Urinary bladder (tissue), 4 donors: ENCODE measurements at places on chromosomes 16 and 17. TPM values are rescaled to one million over a fixed set of nuclear protein-coding genes. Genes with fewer than 3 reads are reported as not detected.

The SCIMP gene
- polyA plus RNA-seq, result 3.3 TPM

GRCh38 chr17:56902348-56902747 lies 11.5 kb downstream of the TRIM25 start:
- no peak for DNase-seq

The EFNB3 gene
- polyA plus RNA-seq, result 0.86 TPM

DNA sequence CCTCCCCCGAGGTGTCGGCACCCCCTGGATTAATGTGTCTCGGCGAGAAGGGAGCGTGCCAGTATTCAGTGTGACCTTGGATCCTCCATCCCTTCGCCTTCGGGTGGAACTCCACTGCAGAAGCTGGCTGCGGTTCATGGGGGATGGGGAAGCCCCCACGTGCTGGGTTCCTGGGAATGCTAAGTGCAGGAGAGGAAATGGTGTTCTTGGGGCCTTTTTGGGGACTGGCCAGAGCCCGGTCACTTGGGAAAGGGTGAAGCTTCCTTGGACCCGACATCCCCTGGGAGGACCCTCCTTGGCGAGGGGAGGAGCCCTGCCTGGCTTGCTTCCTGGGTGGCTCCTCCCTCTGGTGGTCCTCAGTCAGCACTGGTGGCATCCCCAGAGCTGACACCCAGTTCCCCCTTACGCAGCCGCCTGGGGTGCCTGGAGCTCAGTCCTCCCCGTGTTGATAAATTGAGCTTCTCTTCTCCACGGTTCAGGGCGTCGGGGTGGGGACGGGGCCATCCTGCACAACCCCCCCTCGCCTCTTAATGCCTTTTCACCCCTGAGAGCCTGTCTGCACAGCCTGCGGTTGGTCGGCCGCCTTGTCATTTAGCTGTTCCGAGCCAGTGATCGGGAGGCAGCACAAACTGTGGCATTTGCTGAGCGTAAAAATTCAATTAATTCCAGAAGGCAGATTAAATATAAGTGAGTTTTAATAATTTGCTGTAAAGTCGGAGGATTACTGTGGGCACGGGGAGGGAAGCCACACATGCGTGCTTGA lies 30.7 kb upstream of the GSE1 start:
- no peak for DNase-seq

The ALOX12 gene
- 0.04 TPM for polyA plus RNA-seq

DNA sequence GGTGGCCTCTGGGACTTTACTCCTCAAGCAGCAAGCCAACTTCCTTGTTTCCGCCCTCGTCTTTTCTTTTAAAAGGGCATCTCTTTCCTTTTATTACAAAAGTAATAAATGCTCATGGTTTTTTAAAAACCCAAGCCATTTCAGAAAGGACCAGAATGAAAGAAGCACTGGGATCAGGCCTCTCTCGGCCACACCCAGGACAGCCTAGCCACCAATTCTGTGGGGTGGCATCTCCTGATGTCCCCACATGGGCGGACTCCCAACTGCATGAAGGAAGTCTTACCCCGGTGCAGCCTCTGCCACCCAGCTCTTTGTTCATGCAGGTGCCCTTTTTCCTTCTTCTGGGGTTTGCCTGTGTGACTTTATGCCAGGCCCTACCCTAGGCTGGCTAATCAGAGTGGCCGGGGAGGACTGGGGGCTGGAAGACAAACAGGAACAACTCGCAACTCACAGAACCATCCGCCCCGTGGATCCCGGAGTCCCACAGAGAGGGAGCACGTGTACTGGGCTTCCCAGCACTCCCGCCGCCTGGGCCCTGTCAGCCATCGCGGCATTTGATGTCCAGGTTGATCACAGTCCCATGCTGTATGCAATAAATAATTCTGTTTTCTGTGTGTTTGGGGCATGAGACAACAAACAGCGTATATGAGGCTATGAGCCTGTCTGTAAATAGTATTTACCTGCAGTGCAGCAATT lies 2.6 kb upstream of the RASD1 start:
- DNase-seq, result no peak

The SPHK1 gene
- polyA plus RNA-seq, result 12.6 TPM

DNA sequence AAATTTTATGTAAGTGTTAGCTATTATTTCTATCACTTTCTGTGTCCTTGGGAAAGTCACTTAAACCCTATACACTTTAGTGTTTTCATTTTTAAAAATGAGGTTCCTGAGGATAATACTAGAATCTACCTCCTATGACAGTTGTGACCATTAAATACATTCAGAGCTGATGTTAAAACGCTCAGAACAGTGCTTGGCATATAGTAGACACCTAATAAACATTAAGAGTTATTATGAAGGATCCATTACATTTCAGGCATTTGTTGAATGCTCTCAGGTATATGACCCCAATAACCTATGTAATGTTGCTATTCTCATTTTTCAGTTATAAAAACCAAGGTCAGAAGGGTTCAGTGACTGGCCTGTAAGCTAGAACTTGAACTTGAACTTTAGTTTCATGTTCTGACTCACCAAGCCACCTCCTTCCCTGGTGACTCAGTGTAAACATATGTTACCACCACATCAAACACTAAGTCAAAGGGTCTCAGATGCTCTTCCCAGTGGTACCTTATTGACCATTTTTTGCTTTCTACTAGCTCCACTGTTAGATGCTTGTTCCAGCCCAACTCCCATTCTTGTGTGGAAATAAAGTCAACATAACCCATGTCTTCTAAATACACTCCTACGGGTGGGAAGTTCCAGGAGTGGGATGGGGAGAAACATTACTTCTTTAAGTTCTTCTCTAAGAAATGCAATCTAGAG lies 47.6 kb downstream of the HSD17B2 start:
- no peak for DNase-seq

DNA sequence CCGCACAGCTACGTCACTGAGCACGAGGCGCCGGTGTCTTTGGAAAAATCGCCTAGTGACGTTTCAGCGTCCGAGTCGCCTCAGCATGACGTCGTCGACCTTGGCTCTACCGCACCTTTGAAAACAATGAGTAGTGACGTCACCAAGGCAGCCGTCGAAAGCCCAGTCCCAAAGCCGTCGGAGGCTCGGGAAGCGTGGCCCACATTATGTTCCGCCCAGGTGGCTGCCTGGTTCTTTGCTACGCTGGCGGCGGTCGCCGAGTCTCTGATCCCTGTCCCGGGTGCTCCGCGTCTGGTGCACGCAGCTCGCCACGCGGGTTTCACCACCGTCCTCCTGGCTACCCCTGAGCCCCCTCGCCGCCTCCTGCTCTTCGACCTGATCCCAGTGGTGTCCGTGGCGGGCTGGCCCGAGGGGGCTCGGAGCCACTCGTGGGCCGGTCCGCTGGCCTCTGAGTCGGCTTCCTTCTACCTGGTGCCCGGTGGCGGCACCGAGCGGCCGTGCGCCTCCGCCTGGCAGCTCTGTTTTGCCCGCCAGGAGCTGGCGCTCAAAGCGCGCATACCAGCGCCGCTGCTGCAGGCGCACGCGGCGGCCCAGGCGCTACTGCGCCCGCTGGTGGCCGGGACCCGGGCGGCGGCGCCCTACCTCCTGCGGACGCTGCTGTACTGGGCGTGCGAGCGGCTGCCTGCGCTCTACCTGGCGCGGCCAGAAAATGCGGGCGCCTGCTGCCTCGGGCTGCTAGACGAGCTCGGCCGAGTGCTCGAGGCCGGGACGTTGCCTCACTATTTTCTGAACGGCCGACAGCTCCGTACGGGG lies 1.5 kb downstream of the TMEM102 start:
- no peak for DNase-seq

The FNDC8 gene
- 0.05 TPM for polyA plus RNA-seq
